ENCODE measurements at places on chromosomes 13 and 19. TPM values are rescaled to one million over a fixed set of nuclear protein-coding genes. Genes with fewer than 3 reads are reported as not detected.

PRSS57 gene
- 0.18 TPM for polyA plus RNA-seq

TNFRSF19 gene
- 60.8 TPM for polyA plus RNA-seq

ZNF226 gene
- polyA plus RNA-seq: 31.8 TPM

DLEU7 gene
- 1.4 TPM for polyA plus RNA-seq

ZSCAN1 gene
- polyA plus RNA-seq: 4.0 TPM

SLC46A3 gene
- polyA plus RNA-seq: 2.0 TPM

TNNI3 gene
- polyA plus RNA-seq: 3.3 TPM

PLK5 gene
- polyA plus RNA-seq: 0.23 TPM

SERPINE3 gene
- 0.95 TPM for polyA plus RNA-seq

DKKL1 gene
- 5.0 TPM for polyA plus RNA-seq

GPC6 gene
- 66.0 TPM for polyA plus RNA-seq

CAMSAP3 gene
- polyA plus RNA-seq: 18.9 TPM

FOXA3 gene
- polyA plus RNA-seq: 0.12 TPM

FOSB gene
- 95.9 TPM for polyA plus RNA-seq

ZNF99 gene
- polyA plus RNA-seq: 1.9 TPM

RYR1 gene
- polyA plus RNA-seq: 9.6 TPM

- DNase-seq: no peak
Observed at GRCh38 chr13:74732736-74733385, 598.7 kb upstream of the KLF12 start.

DNA sequence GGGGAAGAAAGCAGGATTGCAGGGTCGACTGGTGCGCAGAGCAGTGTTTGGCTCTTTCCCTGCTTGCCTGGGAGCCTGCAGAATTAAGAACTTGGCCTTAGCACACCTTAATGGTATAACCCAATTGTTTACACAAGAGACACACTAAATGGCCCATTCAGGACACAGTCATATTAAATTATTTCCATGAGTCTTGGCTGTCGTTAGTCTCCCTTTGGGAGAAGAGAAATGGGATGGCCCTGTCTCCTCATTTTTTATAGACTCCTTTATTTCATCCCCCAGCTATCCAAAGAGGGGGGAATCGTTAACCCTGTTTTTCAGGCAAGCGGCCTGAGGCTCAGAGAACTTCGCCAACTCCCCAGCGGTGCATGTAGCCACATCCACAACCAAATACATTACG lies 282.5 kb downstream of the SUCLA2 start:
- no peak for DNase-seq

- DNase-seq: no peak
Observed at GRCh38 chr13:25840261-25840660, 211.6 kb downstream of the SHISA2 start.

GRCh38 chr19:5719274-5719960 lies 529 bp downstream of the LONP1 start:
- no peak for DNase-seq

- DNase-seq: no peak
Observed at GRCh38 chr13:95267662-95268342, 33.4 kb downstream of the ABCC4 start.

DNA sequence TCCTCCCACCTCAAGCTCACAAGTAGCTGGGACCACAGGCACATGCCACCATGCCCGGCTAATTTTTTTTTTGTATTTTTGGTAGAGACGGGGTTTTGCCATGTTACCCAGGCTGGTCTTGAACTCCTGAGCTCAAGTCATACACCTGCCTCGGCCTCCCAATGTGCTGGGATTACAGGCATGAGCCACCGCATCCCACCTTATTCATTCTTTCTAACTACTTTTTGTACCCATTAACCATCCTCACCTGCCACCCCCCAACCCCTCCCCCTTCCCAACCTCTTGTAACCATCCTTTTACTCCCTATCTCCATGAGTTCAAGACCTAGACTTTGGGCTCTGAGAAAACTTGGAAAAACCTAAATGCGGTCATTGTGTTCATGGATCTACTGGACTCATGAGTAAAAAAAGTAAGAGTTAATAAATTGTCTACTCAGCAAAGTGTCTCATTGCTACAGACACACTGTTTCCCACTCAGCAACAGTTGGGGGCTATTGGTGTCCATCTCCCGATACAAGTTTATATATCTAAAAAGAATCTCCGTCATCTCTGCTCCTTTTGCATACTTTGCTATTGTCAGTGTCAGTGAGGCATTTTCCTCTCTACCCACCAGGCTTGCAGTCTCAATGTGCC lies 44.1 kb upstream of the MEDAG start:
- DNase-seq: no peak

DNA sequence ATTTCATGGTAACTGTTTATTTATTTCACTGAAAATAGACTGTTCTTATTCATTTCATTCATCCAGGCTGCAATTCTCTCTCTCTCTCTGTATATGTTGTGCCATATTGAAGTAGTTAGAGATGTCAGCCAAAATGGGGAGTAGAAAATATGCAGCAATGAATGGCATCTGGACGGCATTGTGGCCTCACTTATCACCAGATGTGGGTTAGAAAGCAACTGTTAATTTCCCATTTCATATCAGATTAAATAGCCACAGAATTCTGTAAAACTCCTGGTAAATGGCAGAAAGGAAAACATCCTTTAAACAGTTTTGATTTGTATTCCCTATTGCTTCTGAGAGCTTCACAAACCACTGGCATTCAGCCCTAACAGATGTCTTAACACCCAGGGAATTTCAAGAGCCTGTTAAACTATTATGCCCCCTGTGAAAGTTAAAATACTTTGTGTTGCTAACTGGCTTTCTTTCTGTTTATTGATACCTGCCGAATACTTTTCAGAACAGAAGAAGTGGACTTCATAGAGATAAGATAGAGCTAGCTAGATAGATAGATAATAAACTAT lies 1763.3 kb upstream of the MIR17HG start:
- no peak for DNase-seq

DNA sequence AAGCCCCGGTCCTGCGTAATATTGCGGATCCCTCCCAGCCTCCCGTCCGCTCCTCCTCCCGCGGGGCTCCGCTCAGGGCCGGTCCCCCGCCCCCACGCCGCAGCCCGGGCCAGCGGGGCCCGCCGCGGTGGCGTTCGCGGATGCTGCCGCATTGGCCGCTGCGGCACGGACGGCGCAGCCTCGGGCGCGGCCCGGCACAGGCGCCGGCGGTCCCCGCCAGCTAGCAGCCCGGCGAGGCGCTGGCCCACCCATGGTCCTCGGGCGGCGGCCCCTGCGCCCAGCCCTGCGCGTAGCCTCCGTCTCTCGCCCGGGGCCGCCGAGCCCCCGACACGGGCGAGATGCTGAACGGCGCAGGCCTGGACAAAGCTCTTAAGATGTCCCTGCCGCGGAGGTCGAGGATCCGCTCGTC lies at the start of gene ATP8A2:
TSS of gene ATP8A2 (plus strand) at position 100 of the 409 bp plus-strand sequence. CDS start at position 339, 239 bp downstream.
- peak; percentile 20 for DNase-seq

- DNase-seq: no peak
Observed at GRCh38 chr19:47756627-47756929, 11.2 kb downstream of the NOP53 start.

GRCh38 chr13:31699650-31700049 lies 39.7 kb upstream of the RXFP2 start:
- peak; percentile 15 for DNase-seq

DNA sequence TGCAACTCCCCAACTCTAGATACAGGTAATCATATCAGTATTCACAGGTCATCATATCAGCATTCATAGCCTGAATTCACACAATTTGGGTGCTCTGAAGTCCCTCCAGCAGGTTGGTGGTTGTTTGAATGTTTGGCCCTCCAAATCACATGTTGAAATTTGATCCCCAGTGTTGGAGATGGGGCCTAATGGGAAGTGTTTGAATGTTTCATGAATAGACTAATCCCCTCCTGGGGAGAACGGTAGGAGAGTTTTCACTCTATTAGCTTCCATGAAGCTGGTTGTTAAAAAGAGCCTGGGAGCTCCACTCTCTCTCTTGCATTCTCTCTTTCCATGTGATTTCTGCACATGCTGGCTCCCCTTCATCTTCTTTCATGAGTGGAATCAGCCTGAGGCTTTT lies 288.6 kb upstream of the PCDH9 start:
- no peak for DNase-seq

GRCh38 chr19:54485851-54486250 lies 12.8 kb upstream of the CDC42EP5 start:
- no peak for DNase-seq

- no peak for DNase-seq
Observed at GRCh38 chr13:45109102-45109720, 11.1 kb upstream of the GTF2F2 start.

GRCh38 chr19:2353159-2353886 lies 6.7 kb upstream of the TMPRSS9 start:
- no peak for DNase-seq

DNA sequence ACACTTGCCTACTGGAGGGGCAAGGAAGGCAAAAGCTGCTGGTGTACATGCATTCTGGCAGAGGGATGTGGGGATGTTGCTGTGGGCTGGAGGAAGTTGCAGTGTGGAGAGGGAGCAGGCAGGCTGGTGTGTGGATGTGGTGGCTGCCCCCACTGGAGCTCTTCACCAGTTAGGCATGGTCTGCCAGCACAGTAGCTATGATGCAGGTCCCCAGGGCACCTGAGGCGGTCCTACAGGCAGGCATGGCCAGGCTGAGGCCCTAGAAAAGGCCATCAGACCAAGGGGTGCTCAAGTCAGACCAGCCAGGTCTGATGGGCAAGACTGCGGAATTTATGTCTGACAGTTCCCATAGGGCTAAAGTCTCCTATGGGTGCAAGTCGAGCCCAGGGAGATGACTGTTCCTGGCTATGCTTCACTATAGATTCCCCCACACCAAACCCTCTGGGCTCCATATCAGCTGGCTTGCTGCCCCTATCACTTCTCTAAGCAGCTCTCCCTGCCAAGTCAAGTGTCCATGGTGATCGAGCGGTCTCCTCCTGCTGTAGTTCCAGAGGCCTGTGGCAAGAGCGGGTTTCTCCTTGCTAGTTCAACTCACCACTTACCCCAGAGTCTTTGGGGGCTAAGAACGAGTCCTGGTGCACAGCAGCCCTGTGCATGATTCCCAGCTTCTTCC lies 473.1 kb downstream of the TDRD3 start:
- DNase-seq: no peak

- no peak for DNase-seq
Observed at GRCh38 chr13:46846726-46847125, 49.8 kb upstream of the ESD start.

DNA sequence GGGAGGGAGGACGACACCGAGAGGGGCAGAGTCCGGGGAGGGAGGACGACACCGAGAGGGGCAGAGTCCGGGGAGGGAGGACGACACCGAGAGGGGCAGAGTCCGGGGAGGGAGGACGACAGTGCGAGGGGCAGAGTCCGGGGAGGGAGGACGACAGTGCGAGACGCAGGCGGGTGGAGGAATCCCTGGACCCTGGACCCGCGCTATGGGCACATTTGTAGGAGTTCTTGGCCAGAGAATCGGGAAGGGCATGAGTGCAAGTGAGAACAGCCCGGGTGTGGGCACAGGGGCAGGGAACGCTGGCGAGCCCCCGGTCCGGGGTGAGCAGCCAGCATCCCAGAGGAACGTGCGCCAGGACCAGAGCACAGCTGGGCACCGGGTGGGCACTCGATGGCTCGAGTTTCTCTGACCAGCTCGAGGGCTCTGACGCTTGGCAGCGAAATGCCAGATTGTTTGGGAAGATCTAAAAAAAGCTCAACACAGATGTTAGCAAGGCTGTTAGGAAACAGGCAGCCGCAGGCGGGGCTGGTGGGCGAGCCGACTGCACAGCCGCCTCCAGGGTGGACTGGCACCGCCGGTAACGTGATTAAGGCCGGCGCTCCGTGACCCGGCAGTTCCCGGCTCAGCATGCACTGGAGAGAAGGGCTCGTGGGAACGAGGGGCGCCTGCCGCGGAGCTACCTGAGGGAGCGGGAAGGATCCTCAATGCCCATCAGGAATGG lies 17.9 kb upstream of the C2CD4C start:
- no peak for DNase-seq

- DNase-seq: peak; percentile 97
Observed at GRCh38 chr19:45615795-45616703, 14.0 kb upstream of the GPR4 start.

GRCh38 chr13:113997845-113998751 lies 24.2 kb upstream of the C13orf46 start:
- no peak for DNase-seq

DNA sequence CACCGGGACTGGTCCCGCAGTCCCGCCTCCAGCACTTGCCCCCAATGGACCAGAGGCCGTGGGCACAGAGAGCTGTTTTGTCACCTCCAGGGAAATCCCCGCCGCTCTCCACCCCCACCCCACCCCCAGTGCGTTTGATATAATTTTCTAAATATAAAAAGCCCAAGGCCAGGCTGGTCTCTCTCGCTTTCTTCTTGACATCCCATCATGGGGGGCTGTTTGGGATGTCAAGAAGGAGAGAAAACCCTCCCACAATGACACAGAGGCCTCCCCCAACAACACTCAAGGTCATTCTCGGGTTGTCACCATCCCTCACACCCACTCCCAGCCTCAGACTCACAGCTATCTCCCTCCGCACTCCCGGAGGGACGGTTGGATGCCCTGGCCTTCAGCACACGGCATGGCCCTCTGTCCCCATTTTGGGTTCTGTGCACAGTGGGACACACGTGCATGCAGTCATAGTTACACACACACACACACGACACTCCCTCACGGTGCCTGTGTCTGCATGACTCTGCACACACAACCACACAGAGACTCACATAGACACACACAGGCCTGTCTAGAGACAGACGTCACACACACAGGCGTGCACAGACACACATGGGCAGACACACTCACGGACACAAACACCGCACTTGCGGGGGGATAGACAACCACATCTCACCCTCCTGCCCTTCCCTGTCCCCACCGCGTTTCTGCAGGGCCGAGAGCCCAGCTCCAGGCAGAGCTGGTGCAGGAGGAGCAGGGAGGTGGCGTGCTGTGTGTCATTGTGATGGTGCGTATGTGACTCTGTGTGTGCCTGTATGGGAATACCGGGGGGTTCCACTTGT lies 4.8 kb upstream of the NFIC start:
- no peak for DNase-seq

DNA sequence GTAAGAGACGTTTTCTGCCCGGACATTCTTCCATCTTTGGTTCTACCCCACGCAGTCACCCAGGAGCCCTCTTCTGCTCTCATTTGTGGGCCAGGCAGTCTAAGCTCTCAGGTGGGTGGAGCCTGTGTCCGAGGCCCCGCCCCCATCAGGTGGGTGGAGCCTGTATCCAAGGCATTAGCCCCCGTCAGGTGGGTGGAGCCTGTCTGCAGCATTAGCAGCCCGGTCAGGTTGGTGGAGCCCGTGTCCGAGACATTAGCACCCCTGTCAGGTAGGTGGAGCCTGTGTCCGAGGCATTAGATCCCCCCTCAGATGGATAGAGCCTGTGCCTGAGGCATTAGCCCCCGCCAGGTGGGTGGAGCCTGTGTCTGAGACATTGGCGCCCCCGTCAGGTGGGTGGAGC lies 45.5 kb upstream of the C13orf46 start:
- DNase-seq: no peak

DNA sequence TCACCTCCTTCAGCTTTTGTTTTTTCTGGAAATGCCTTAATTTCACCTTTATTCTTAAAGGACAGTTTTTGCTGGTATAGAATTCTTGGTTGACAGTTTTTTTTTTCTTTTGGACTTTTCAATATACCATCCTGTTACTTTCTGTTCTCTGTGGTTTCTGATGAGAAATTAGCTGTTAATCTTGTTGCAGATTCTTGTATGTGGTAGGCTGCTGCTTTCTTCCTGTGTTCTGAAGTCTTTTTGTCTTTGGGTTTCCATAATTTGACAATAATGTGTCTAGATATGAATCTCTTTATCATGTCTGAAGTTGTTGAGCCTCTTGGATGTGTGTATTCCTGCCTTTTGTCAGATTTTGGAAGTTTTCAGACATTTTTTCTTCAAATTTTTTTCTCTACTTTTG lies 12.0 kb downstream of the ZNF283 start:
- no peak for DNase-seq

- DNase-seq: peak; percentile 65
Observed at GRCh38 chr13:50126263-50126992, 111.2 kb downstream of the KCNRG start.

GRCh38 chr13:27403203-27403678 lies 21.2 kb upstream of the GTF3A start:
- DNase-seq: no peak
